ENCODE measurements at places on chromosomes 2 and 18.

DNA sequence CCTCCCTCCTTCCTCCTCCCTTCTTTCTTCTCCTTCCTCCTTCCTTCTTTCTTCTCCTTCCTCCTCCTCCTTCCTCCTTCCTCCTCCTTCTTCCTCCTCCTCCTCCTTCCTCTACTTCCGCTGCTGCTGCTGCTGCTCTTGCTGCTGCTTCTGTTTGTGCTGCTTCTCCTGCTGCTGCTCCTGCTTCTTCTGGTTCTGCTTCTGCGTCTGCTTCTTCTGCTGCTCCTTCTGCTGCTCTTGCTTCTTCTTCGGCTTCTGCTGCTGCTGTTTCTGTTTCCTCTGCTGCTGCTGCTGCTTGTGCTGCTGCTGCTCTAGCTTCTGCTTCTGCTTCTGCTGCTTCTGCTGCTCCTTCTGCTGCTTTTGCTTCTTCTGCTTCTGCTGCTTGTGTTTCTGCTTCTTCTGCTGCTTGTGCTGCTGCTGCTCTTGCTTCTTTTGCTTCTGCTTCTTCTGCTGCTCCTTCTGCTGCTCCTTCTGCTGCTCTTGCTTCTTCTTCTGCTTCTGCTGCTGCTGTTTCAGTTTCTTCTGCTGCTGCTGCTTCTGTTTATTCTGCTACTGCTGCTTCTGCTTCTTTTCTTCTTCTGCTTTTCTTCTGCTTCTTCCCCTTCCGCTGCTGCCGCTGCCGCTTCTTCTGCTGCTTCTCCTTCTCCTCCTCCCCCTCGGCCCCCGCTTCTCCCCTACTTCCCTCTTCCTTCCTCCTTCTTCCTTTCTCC, 8.6 kb downstream of the SNRNP27 start:
- DNase-seq, result no peak

DNA sequence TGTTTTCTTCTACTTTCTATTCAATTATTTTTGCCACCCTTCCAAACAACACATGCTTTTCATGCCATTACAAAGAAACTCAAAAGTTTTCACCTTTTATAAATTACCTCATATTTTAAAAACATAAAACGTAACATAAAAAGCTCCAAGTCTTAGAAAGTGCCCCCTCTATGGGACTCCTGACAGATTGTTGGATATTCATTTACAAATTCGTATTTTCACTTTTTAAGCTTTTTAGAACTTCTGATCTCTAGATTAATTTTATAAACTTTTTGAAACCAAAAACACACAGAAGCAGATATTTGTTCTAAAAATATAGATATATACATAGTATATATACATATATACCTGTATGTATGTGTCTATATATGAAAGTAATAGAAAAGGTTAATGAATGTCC, 1.5 kb downstream of the COL5A2 start:
- no peak for DNase-seq

GRCh38 chr2:36245651-36246050, 109.9 kb upstream of the CRIM1 start:
- DNase-seq, result no peak

- DNase-seq, result no peak
Measured at GRCh38 chr18:23595591-23595990, 9.3 kb upstream of the NPC1 start.

DNA sequence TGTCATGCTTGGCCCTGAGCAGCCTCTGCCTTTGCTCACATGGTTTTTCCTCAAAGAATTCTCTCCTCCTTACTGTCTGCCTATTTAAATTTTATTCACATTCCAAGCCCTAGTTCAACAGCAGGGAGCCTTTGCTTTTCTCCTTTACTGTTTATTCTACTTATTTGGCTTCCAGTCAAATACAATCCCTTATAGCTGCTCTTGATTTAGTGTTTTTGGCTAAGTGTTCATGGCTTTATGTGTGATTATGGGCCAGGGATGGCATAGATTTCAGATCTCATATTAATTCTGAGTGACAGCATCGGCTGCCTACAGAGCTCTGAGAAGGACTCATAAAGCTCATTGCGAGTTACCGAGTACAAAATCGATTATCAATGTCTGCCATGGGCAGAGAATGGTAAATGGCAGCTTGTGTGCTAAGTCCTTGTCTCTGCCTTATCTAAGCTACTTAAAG, 106.7 kb downstream of the METTL8 start:
- no peak for DNase-seq

- no peak for DNase-seq
Measured at GRCh38 chr18:21820033-21820810, 79.6 kb downstream of the MIB1 start.
